ENCODE measurements at places on chromosomes 12 and 14.
A peak's percentile ranks its signal among the peaks of the same experiment; 100 is the strongest.

DNA sequence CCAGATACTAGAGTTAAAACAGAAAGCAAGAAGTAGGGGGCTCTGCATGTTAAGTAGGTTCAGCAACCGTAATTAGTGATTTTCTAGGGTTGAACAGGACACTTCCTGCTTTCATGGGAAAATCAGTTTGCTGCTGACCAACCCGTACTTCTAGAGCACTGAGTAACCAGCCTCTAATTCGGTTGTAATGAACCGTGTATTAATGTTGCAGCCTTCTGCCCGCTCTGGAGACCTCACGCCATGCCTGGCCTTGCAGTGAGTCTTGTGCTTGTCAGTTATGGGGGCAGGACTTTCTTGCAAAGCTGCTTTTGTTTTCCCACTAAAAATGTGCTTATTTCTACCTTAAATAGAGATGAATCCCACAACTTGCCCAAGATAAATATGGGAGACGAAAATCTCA lies 89.6 kb downstream of the TMEM132C start:
- no peak for DNase-seq

- no peak for DNase-seq
These were observed 15.6 kb upstream of the TESC start for GRCh38 chr12:117114784-117115183.

- DNase-seq, result peak; percentile 97
These were observed 165.7 kb downstream of the SRGAP1 start for GRCh38 chr12:64010069-64010686.

GRCh38 chr14:103112400-103113243 lies 10.6 kb upstream of the TNFAIP2 start:
- DNase-seq, result no peak

DNA sequence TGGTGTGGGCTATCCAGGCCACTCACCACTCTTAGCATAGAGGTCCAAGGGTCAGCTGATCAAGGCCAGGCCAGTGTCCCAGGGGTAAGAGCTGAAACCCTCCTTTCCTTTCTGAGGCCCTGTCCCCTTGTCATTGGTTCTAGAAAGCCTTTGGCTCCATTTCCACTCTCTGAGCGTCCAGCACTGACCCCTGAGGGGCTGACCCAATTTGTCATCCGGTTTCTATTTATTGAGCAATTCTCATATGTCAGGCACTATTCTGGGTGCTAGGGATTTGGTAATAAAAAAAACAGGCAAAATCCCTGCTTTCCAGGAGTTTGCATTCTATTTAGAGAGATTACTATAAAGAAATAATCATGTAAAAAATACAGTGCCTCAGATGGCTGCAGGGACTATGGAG lies 3.4 kb downstream of the KRT77 start:
- no peak for DNase-seq

GRCh38 chr14:104795781-104796686 lies 486 bp upstream of the AKT1 start:
- peak; percentile 71 for DNase-seq

GRCh38 chr14:71753126-71753830 lies 179.0 kb upstream of the RGS6 start:
- DNase-seq, result peak; percentile 82

GRCh38 chr14:65462411-65462810 lies 49.9 kb downstream of the FUT8 start:
- peak; percentile 95 for DNase-seq

- DNase-seq, result no peak
These were observed 21.0 kb upstream of the FAIM2 start for GRCh38 chr12:49924628-49925246.

- DNase-seq, result no peak
These were observed 169.2 kb downstream of the APAF1 start for GRCh38 chr12:98814254-98814653.

DNA sequence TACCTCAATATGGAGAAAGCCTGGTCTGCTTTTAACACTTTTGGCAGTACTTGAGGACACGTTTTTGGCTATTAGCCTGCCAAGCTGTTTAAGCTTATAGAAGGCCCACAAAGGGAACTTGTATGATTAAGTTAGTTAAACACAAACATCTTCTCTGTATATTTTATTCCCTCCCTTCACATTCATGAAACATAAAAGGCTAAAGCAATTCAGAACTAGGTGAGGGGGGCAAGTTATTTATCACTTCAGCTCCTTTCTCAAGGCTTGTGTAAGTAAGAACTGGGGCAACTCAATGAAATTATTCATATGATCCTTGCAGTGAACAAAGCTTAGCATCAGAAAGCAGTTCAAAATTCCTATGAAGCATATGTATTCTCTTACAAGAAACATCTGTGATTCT lies 7.5 kb downstream of the PRICKLE1 start:
- no peak for DNase-seq

- no peak for DNase-seq
These were observed 665.9 kb downstream of the BCL11B start for GRCh38 chr14:98606041-98606640.

DNA sequence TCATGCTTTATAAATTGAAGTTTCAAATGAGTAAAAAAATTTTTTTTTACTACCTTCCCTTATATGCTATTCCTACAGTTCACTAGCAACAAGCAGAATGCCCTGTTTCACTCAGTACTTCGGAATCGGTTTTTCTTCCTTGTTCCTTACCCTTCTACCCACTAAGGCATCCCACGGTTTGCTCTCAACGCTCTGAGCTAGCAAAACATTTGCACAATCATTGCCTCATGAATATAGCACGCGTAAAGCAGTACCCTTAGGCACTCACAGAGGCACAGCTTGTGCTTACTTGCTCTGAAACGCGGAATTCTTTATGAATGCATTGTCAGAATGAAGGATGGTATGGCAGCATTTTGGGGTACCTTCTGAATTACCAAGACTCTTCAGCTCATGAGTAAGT lies 45.0 kb downstream of the PPP1R13B start:
- DNase-seq, result no peak

DNA sequence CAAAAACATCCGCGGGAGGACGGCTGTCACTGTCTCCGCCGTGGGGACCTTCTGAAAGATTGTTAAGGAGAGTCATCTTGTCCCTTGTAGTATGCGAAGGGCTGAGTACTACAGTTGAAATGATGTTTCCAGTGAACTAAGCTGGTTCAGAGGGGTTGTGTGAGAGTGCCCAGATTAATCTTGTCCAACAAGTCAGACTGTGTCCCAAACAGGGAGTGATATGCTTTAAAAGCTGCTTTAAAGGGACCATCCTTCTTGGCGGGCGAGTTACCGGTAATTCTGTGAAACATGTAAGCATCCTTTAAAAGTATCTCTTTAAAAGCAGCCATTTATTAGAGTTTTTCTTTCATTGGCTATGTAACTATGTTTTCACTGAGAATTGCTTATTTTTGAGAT lies 1.1 kb downstream of the WDR20 start:
- no peak for DNase-seq

- DNase-seq, result no peak
These were observed 32.9 kb upstream of the IGF1 start for GRCh38 chr12:102513272-102513671.

DNA sequence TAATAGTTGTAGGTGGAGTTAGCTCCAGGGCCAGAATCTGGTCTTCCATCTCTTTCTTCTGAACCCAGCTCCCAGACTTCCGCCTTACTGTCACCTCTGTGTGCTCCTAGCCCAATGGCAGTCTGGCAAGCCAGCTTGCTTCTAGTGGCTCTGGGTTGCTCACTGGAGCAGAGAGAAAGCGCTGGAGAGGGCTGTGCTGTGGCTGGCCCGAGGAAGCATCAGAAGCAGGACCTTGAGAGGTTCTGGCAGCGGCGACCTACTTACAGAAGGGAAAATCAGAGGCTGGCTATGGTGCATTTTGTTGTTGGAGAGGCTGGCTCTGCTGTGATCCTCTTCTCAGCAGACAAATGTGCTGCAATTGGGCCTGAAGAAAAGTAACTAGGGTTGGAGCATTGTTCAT lies 28.6 kb downstream of the KCNA5 start:
- no peak for DNase-seq

GRCh38 chr12:74922117-74922516 lies 287.5 kb downstream of the KCNC2 start:
- no peak for DNase-seq

DNA sequence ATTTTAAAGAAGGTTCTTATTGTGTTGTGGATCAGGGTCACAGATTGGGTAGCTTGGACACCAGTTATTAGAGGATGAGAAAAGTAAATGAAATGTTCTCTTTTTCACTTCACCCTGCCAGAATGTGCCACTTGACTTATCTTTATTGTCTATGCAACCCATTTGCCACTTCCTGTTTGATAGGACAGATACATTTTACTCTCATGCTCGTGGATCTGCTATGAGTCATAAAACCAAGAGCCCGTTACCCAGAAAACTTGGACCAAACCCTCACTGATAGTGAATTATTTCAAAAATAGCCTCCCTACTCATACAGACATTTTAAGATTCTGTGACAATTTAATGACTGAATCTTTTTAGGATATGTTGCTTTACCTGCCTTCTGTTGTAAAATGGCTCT lies 1.8 kb downstream of the ISCA2 start:
- no peak for DNase-seq

GRCh38 chr14:84825481-84826251 lies 704.3 kb upstream of the FLRT2 start:
- peak; percentile 79 for DNase-seq

- no peak for DNase-seq
These were observed 81.6 kb downstream of the ADGRD1 start for GRCh38 chr12:131035245-131035681.

GRCh38 chr14:69501423-69501838 lies 16.9 kb downstream of the PLEKHD1 start:
- DNase-seq, result no peak

DNA sequence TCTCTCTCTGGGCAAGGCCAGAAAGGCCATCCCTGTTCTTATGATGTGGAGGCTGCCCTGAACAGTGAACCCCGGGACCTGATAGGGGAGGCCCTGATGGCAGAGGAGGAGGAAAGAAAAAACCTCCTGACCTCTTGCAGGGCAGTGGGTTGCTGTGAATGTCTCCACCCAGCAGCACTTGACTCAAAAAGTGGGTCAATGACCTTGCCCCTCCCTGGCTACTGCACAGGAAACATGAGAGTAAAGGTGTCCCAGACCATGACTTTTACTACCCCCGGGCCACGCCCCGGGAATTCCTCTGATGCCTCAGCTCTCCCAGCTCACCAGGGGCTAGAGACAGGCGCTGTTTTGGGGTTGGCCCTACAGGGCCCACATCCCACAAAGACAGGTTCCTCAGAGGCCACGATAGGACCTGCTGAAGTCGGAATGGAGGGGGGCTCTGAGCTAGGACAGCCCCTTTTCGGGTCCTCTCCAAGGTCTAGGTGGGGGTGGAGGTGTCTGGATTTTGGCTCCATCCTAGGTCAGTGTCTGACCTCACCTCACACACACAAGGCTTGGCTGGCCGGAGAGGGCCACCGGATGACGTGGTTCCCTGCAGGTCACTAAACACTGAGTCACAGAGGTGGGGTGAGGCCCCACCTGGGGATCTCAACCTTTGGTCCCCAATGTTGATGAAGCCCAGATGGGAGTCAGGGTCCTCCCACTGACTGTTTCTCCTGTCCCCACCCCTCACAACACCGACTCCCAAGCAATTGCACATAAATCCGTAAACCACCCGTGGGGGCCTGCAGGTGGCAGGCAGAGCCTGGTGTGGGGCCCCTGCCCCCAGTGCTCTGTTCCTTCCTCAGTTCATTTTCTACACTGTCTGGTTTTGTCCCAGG lies 1.6 kb downstream of the RHOF start:
- DNase-seq, result peak; percentile 89

GRCh38 chr12:97047361-97047760 lies 140.3 kb downstream of the NEDD1 start:
- no peak for DNase-seq

DNA sequence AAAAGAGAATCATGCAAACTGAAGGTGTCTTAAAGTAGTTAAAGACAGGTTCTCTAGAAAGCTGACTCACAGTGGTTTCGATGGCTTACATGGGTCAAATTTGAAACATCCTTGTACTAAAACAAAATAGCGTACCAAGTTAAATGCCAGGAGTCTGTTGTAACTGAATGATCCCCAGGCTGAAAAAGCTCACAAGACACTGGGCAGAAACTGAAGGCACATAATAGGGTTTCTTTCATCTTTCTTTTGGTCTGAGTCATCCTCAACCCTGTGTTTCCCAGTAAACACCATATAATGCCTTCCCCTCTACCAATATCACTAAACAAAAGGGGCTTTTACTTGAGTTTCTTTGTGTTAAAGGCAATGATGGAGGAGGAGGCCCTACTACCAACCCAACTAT lies 12.8 kb downstream of the ZFYVE1 start:
- DNase-seq, result no peak

DNA sequence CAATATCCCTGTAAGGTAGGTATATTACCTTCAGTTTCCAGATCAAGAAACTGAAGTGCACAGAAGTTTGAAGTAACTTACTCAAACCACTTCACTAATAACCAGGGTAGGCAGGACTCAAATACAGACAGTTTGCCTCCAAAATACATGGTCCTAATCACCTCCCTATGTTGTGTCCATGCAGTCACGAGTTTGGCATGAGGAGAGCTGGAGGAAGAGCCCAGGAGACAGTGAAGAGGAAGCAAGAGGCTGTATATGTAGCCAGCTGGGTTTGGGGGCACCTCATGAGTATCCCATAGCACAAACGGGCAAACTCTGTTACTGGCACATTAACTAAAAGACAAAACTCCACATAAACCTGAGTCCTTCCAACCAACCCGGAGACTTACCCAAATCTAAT lies 79.2 kb downstream of the DUSP16 start:
- no peak for DNase-seq
